ENCODE measurements at places on chromosomes 7 and 10. TPM values are rescaled to one million over a fixed set of nuclear protein-coding genes. Genes with fewer than 3 reads are reported as not detected.
A peak's percentile ranks its signal among the peaks of the same experiment; 100 is the strongest.

DNA sequence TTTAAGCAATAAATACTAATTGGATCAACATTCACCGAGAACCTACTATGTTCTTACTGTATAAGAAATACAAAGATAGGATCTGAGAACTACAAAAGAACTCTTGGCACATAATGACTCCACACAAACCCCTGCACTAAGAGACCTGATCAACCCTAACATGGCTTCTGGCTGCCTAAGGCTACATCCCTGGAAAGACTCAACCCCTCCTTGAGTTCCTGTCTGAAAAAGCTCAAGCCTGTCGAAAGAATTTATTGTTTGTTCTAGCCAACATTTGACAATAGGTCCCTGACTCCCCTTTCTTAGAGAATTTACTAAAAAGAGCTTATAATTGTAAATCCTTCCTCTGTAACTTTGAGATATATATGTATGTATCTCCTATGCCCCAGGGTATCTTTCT lies 125.3 kb upstream of the SGCE start:
- no peak overlapping the region for H3K4me3 ChIP-seq
- H3K27me3 ChIP-seq = no peaks in the 10 kb centered on the region
- DNase-seq = no peak
- H3K4me1 ChIP-seq = no peaks in the 10 kb centered on the region

GRCh38 chr7:46139079-46139478 lies 218.0 kb upstream of the IGFBP3 start:
- no peaks in the 10 kb centered on the region for H3K4me1 ChIP-seq
- no peaks in the 10 kb centered on the region for H3K27me3 ChIP-seq
- H3K27ac ChIP-seq = no peak overlapping the region
- DNase-seq = no peak
- H3K4me3 ChIP-seq = no peak overlapping the region

GRCh38 chr10:79314761-79315601 lies 32.3 kb upstream of the PPIF start:
- H3K4me3 ChIP-seq = no peak overlapping the region
- no peak for DNase-seq
- no peaks in the 10 kb centered on the region for H3K27me3 ChIP-seq

DNA sequence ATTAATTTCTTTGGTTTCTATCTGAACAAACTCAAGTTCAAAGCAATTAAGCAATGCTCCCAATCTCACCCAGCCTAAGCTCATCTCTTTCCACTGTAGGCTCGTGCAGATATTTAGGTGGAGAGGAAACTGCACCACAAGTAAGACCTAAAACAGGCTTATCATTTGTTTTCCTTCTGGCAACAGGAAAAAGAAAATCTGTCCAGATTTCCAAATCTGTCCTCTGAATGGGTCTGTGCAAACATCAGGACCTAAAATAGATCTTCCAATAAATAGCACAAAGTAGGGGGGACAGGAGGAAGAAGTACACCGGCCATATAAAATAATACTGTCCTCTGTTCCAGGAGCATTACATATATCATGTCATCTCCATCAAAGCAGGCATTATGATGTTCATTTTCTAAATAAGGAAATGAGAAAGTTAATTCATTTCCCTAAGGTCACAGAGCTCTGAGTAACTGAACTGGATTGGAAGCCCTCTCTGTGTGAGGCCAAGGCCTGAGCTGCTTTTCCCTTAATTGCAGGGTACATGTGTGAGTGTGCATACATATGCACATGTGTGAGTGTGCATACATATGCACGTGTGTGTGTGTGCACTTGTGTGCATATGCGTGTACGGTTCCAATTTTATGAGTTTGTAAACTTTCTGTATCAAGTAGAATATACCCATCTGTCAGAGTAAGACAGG lies 92.8 kb upstream of the PARD3 start:
- no peak overlapping the region for H3K27ac ChIP-seq
- H3K4me3 ChIP-seq = no peak overlapping the region
- H3K27me3 ChIP-seq = no peaks in the 10 kb centered on the region
- no peak for DNase-seq
- peaks cover 10% of the 10 kb centered on the region for H3K4me1 ChIP-seq

GRCh38 chr7:158649279-158649678 lies 55.3 kb downstream of the NCAPG2 start:
- H3K36me3 ChIP-seq = no peaks in the 10 kb centered on the region
- H3K27ac ChIP-seq = no peak overlapping the region
- DNase-seq = no peak
- H3K27me3 ChIP-seq = no peaks in the 10 kb centered on the region

DNA sequence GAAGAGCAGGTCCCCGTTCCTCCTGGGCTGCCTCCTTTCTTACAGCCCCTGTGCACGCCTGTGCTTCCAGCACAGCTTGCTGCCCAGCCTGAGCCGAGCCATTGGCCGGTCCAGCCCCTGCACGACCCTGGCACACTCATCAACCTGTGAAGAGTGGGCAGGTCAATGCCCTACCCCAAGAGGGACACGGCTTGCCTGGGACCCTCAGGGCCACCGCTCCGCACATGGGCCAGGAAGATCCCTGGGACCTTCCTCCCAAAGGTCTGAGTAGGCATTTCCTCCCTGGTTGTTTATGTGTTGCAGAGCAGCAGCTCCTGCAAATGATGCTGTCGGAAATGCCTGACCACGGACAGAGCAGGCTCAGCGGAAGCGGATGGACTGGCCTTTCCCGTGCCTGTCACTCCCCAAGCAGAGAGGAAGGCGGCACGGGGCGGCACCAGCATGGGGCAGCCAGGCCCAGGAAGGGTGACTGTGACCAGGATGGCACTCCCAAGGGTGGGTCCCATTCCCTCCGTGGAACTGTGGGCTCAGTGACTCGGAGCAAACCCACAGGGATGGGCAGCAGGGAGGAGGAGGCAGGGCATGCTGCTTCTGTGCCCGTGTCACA lies 252.5 kb downstream of the TNS3 start:
- peaks cover 56% of the 10 kb centered on the region for H3K4me1 ChIP-seq
- no peaks in the 10 kb centered on the region for H3K27me3 ChIP-seq
- H3K27ac ChIP-seq = peak overlapping the region; percentile 85
- no peaks in the 10 kb centered on the region for H3K36me3 ChIP-seq
- no peak for DNase-seq

DNA sequence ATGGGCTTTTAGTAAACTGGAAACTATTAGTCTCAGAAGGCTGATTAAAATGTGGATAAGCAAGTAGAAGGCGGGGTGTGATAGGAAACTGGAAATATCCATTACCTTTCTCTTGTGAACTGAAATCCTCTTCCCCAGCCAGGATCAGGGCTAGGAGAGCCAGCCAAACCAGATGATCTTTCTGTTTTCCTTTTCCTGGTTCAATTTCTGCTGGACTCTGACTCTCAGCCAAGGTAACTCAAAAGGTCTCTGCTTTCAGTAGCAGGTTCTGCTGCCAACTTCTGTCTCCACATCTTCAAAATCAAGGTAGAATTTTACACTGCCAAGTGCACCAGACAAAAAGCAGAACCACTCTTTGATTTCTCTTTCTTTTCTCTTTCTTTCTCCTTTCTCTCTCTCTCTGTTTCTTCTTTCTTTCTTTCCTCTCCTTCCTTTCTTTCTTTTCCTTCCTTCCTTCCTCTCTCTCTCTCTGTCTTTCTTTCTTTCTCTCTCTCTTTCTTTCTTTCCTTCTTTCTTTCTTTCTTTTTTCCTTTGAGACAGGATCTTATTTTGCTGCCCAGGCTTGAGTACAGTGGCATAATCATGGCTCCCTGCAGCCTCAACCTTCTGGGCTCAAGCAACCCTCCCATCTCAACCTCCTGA lies 30.8 kb downstream of the OTUD1 start:
- H3K4me3 ChIP-seq = no peak overlapping the region
- no peaks in the 10 kb centered on the region for H3K4me1 ChIP-seq
- H3K36me3 ChIP-seq = no peaks in the 10 kb centered on the region
- no peak overlapping the region for H3K27ac ChIP-seq

The KNDC1 gene
- 0.14 TPM for total RNA-seq

DNA sequence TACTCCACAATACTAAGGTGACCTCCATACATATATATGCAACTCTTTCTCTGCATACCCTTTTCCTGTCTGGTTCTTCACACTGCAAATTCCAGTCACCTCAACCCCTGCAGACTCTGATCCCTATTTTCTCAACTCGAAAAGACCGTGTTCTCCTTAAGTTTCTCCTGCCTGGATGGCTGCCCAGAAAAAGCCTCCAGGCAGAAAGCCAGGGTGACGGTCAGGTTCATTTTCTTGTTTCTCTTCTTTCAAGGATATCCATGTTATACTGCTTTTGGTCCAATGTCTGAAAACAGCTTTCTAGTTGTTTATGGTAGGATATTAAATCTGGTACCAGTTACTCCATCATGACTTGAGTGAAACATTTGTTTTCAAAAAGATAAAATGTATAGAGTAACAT lies 267.8 kb upstream of the MYO3A start:
- no peaks in the 10 kb centered on the region for H3K27me3 ChIP-seq
- no peak overlapping the region for H3K4me3 ChIP-seq
- DNase-seq = no peak
- H3K27ac ChIP-seq = no peak overlapping the region

The ANKRD61 gene
- not detected for total RNA-seq

DNA sequence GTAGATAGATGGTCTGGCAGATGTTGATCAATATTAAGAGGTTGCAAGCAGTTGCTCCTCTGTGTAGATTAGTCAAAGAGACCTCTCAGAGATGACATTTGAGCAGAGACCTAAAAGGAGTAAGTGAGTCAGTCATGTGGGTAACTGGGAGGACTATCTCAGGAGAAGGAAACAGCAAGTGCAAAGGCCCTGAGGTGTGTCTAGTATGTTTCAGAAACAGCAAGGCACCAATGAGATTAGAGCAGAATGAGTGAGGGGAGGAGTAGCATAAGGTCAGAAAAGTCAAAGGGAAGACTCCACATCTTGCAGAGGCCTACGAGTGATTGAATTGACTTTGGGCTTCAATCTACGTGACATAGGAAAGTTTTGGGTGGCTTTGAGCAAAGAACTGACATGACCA lies 89.8 kb upstream of the COL1A2 start:
- no peaks in the 10 kb centered on the region for H3K27me3 ChIP-seq
- no peaks in the 10 kb centered on the region for H3K36me3 ChIP-seq
- peaks cover 32% of the 10 kb centered on the region for H3K4me1 ChIP-seq

DNA sequence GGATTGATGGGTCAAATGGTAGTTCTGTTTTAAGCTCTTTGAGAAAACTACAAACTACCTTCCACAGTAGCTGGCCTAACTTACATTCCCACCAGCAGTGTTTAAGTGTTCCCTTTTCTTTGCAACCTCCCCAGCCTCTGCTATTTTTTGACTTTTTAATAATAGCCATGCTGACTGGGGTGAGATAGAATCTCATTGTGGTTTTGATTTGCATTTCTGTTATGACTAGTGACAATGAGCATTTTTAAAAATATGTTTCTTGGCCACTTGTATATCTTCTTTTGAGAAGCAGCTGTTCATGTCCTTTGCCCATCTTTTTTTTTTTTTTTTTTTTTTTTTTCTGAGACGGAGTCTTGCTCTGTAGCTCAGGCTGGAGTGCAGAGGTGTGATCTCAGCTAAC lies 155.2 kb upstream of the BMPER start:
- H3K4me3 ChIP-seq = no peak overlapping the region
- no peak overlapping the region for H3K27ac ChIP-seq
- H3K4me1 ChIP-seq = no peaks in the 10 kb centered on the region
- no peak for DNase-seq
- no peaks in the 10 kb centered on the region for H3K36me3 ChIP-seq
- no peaks in the 10 kb centered on the region for H3K27me3 ChIP-seq

DNA sequence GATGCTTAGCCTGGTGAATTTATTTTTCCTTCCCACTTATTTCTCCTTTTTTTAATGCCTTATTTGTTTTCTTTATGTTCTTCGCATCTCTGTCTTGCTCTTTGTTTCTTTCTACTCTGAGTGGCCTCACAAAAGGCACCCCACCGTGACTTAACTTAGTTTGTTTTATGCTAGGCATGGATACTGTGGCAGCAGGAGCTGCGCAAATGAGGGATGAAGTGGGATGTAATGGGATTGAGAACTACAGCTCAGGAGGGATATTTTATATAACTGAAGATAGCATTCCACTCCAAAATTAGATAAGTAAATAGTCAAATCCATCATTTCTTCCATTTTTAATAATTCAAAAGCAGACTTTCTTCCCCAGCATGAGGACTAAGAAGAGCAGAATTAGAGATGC lies 1.7 kb upstream of the CACNA2D1 start:
- no peaks in the 10 kb centered on the region for H3K27me3 ChIP-seq
- DNase-seq = no peak
- no peak overlapping the region for H3K4me3 ChIP-seq
- H3K4me1 ChIP-seq = peaks cover 9% of the 10 kb centered on the region
- no peaks in the 10 kb centered on the region for H3K36me3 ChIP-seq
- H3K27ac ChIP-seq = no peak overlapping the region

GRCh38 chr7:107045980-107046379 lies 1.5 kb downstream of the PRKAR2B start:
- H3K36me3 ChIP-seq = no peaks in the 10 kb centered on the region
- H3K4me3 ChIP-seq = peak overlapping the region; percentile 82
- no peak for DNase-seq
- H3K27me3 ChIP-seq = no peaks in the 10 kb centered on the region

DNA sequence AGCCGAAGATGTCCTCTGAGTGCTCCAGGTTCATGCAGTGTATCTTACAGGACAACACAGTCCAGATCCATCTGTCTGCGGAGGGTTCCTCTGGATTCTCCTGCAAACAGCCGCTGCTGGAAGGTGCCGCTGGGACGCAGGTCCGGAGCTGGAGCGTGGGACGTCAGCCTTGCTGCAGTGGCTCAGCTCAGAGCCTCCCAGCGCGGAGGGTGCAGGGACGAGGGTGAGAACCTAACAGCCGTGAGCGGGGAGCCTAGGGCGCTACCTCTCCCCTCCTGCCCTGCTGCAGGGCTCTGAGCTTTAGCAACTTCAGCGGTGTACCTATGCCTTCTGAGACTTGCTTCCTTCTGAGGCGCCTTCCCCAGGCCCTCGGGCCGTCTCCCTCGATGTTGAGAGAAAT lies 137.6 kb upstream of the TMEM72 start:
- DNase-seq = no peak
- peaks cover 7% of the 10 kb centered on the region for H3K4me1 ChIP-seq
- no peaks in the 10 kb centered on the region for H3K27me3 ChIP-seq
- no peak overlapping the region for H3K4me3 ChIP-seq
- H3K27ac ChIP-seq = no peak overlapping the region
- no peaks in the 10 kb centered on the region for H3K36me3 ChIP-seq

The PNLIPRP1 gene
- 0.99 TPM for total RNA-seq

- no peaks in the 10 kb centered on the region for H3K27me3 ChIP-seq
- H3K27ac ChIP-seq = no peak overlapping the region
- no peaks in the 10 kb centered on the region for H3K36me3 ChIP-seq
Measured at GRCh38 chr7:109939207-109939606, 1151.7 kb upstream of the LRRN3 start.

The CTAGE8 gene
- total RNA-seq = not detected

The MBLAC1 gene
- 1.1 TPM for total RNA-seq

GRCh38 chr10:43965033-43965917 lies 316.6 kb upstream of the ZNF32 start:
- peak overlapping the region; percentile 48 for H3K4me3 ChIP-seq
- DNase-seq = no peak
- no peaks in the 10 kb centered on the region for H3K27me3 ChIP-seq
- H3K4me1 ChIP-seq = peaks cover 61% of the 10 kb centered on the region

- no peak for DNase-seq
- no peaks in the 10 kb centered on the region for H3K27me3 ChIP-seq
- no peak overlapping the region for H3K27ac ChIP-seq
- H3K4me3 ChIP-seq = no peak overlapping the region
- H3K36me3 ChIP-seq = no peaks in the 10 kb centered on the region
Measured at GRCh38 chr10:87694011-87694794, 34.5 kb downstream of the PAPSS2 start.
